Stimulated activated naive B cell treated with anti-CD40 and anti-IgM and Interleukin-4, amounts not matched to agents 10 μg/mL and 1 μg/mL and 100 μg/mL, for 72 hours (primary cell): ENCODE measurements at places on chromosomes 6 and 20.

- no peak for DNase-seq
These were observed 70.3 kb upstream of the HEY2 start for GRCh38 chr6:125679128-125679527.

- no peak for DNase-seq
These were observed 16.9 kb downstream of the GPR31 start for GRCh38 chr6:167140589-167141474.

DNA sequence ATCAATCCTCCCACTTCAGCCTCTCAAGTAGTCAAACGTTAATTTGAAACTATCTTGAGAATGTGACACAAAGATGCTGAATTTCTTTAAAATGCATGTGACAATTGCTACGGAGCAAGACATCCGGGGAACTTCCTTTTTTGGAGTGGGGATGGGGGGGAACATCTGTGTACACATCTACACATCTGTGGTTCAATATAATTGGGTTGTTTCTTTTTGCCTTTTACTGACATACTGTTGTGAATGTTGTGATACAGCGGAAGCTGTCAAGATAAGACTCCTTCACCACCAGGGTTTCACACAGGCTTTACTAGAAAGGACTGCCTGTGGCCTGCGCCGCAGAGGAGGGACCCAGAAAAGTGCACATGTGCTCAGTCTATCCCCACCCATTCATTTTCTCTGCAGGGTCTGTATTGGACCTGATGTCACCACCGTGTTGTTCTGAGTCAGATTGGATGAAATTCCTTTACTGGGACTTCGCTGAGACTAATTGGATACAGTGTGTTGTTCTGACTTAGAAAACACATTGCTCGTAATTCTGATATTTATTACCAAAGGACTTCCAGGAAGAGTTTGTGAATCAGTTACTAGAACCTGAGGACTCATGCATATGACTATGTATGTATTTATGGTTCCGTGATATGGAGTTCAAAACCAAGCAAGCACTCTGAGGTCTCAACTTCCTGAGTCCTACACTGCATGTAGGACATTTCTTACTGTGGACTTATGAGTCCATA is 98.7 kb upstream of the SGK1 start:
- no peak for DNase-seq

GRCh38 chr6:74409447-74409846 is 713.4 kb downstream of the CD109 start:
- DNase-seq: no peak

DNA sequence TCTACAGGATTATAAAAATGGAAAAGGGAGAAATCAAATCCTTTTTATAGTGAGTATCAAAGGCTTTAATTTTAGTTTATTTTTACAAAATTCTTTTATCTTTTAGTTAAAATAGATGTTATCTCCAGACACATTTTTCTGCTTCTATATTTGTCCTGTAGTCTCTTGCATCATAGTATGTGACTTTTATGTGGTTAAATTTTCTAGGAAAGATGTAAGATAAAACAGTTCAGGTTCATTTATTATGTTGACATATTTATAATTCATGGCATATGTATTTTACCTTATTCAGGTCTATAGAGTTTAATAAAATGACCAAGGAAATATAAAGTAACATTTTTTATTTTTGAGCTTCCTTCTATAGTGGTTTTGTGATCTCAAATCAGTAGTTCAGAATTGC is 52.7 kb upstream of the PRL start:
- no peak for DNase-seq

DNA sequence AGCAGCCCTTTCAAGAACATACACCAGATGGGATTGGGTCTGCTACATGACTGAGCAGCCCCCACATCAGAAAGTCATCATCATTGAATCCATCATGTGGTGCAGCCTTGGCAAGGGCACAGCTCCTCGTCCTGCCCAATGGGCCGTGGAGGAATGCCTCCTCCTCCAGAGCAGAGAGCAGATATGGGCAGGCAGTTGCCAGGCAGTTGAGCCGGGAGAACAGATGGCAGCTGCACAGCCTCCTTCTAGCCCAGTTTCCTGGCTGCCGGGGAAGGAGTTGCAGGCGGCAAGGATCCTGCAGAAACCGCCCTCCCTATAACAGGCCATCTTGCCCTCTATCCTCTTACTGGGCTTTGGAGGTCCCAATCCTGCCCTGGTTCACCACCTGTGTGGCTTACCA is 11.9 kb upstream of the ZFAND3 start:
- no peak for DNase-seq

DNA sequence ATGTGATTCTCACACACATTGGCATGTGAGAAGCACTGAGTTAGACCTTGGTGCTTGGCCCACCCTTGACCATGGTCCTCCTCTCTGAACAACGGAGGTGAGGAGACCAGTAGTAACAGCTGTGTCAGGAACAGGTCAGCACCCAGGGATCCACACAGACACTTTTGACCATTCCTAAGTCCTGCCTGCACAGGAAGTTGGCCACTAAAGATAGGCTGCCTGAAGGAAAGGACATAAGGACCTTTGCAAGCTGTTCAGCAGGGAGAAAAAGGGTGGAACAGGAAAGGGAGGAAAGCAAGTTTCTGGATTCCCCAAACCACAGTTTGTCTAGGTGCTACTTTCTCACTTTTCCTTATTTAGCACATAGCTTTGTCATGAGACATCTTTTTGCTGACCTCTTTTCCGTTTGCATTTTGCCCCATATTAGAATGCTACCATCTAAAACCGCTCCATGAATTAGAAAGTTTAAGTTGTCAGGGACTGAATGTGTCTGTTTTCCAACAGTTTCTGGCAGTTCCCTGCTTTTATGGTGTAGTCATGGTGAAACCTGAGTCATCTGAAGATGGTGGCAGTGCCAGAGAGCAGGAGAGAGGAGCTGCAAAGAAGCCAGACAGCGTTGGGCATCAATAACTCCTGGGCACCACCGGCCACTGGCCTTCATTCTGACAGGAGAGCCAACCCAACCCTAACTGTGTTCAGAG is 1.1 kb upstream of the CD109 start:
- peak; percentile 4 for DNase-seq

- no peak for DNase-seq
These were observed 79.0 kb downstream of the SYNJ2 start for GRCh38 chr6:158060455-158061360.
